T-cell (primary cell): ENCODE measurements at places on chromosomes 7 and 10. TPM values are rescaled to one million over a fixed set of nuclear protein-coding genes. Genes with fewer than 3 reads are reported as not detected.
A peak's percentile ranks its signal among the peaks of the same experiment; 100 is the strongest.

TLX1 gene
- not detected for total RNA-seq

KIF5B gene
- 42.3 TPM for total RNA-seq

- H3K27ac ChIP-seq, result no peak overlapping the region
- DNase-seq, result no peak
- no peaks in the 10 kb centered on the region for H3K4me1 ChIP-seq
- peak overlapping the region; percentile 20 for H3K4me3 ChIP-seq
- H3K27me3 ChIP-seq, result peaks cover 78% of the 10 kb centered on the region
- H3K36me3 ChIP-seq, result no peaks in the 10 kb centered on the region
These were observed 544 bp downstream of the GPRIN2 start for GRCh38 chr10:46555713-46556514.

- H3K27ac ChIP-seq, result no peak overlapping the region
- no peaks in the 10 kb centered on the region for H3K4me1 ChIP-seq
- H3K27me3 ChIP-seq, result peaks cover 5% of the 10 kb centered on the region
These were observed 40.7 kb upstream of the SDK1 start for GRCh38 chr7:3260401-3260715.

VENTX gene
- not detected for total RNA-seq

GRCh38 chr7:37550872-37551271, 102.2 kb upstream of the ELMO1 start:
- no peaks in the 10 kb centered on the region for H3K4me1 ChIP-seq
- no peak overlapping the region for H3K27ac ChIP-seq
- DNase-seq, result no peak
- H3K4me3 ChIP-seq, result no peak overlapping the region
- no peaks in the 10 kb centered on the region for H3K27me3 ChIP-seq
- no peaks in the 10 kb centered on the region for H3K36me3 ChIP-seq

DNA sequence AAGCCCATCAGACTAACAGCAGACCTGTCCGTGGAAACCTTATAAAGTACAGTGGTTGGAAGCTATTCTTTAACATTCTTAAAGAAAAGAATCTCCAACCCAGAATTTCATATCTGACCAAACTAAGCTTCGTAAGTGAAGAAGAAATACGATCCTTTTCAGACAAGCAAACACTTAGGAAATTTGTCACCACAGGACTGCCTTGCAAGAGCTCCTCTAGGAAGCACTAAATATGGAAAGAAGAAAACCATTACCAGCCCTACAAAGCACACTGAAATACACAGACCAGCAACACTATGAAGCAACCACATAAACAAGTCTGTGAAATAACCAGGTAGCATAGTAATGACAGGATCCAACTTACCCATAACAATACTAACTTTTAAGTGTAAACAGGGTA, 177.7 kb upstream of the PRSS1 start:
- H3K4me1 ChIP-seq, result peaks cover 6% of the 10 kb centered on the region
- no peak overlapping the region for H3K27ac ChIP-seq
- DNase-seq, result no peak
- H3K36me3 ChIP-seq, result no peaks in the 10 kb centered on the region

- no peak overlapping the region for H3K27ac ChIP-seq
- H3K4me1 ChIP-seq, result no peaks in the 10 kb centered on the region
- no peak for DNase-seq
These were observed 176.0 kb upstream of the MYO3A start for GRCh38 chr10:25758041-25758457.
